ENCODE measurements at places on chromosomes 12 and 14.

GRCh38 chr12:94954029-94954685 is 49.3 kb downstream of the NDUFA12 start:
- DNase-seq = no peak

DNA sequence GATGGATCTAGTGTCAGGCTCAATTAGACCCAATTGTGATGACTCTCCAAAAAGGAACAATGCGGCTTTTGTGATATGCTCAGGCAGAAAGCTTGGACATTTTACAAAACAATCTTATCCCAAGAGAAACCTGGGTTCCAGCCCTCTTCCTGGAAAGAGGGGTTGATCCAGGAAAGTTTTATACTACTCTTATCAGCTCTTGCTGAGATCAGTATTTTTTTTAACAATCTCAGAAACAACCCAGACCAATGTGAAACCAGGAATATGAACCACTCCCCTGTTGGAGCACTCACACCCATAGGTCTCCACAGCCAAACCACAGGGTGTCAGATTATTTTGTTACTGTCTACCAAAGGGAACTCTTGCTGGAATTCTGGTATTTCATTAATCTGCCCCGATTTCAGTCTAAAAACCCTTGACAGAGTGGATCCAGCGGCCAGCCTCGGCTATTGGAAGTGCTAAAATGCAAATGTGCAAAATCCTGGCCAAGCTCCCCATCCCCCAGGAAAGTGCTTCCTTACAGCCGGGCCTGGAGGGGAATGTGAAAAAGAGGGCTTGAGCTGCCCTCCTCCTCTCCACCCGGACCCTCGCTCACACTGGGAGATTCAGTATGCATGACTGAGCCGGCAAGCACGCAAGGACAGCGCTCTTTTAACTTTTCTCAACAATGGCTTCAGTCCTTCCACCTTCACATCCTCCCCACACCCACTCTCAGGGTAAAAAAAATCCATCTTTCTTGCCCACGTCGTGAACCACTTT is 4.0 kb downstream of the FBXL14 start:
- peak; percentile 59 for DNase-seq

DNA sequence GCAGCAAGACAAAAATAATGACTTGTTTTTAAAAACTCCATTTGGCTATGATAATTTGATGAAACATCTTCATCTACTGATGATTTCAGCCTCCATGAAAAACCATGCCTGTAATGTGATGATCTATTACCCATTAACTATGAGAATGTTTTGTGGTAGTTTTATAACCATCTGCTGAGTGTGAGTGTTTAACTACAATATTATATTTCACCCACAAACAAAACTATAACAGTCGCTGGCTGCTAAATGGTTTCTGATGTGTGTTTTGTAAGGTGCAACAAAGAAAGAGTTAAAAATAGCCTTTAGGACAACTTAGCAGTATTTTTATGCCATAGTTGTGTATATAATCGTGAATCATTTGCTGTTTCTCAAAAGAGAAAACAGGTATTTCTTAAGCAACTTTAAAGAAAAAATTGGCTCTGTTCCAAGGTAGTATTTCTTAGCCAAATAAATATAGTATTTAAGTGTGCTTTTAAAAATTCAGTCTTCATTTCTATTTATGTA is 4.9 kb downstream of the PTHLH start:
- DNase-seq = no peak

DNA sequence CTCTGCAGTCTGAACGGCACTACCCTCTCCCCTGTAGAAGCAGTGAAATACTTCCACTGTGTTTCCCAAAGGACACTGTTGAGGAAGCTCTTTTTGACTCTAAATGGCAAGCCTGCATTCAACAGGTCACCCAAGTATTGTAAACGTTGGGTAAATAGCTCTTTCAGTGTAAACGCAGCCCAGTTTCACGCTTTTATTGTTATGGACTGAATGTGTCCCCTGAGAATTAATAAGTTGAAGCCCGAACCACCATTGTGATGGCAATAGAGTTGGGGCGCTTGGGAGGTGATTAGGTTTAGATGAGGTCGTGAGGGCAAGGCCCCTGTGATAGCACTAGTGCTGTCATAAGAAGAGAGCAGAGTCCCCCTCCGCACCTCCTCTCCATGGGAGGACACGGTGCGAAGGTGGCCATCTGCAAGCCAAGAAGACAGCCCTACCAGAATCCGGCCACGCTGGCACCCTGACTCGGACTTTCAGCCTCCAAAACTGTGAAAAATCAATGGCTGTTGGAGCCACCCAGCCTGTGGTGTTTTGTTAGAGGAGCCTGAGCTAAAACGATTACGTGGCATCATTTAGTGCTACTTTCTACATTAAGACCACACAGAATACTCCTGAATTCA is 1.1 kb downstream of the SERPINA10 start:
- DNase-seq = no peak

Measured in midbrain (tissue), 1 donor.